SK-N-DZ (cell line): ENCODE measurements at places on chromosomes 5 and 9.

GRCh38 chr9:17653947-17654465, 75.1 kb downstream of the SH3GL2 start:
- no peak for DNase-seq

DNA sequence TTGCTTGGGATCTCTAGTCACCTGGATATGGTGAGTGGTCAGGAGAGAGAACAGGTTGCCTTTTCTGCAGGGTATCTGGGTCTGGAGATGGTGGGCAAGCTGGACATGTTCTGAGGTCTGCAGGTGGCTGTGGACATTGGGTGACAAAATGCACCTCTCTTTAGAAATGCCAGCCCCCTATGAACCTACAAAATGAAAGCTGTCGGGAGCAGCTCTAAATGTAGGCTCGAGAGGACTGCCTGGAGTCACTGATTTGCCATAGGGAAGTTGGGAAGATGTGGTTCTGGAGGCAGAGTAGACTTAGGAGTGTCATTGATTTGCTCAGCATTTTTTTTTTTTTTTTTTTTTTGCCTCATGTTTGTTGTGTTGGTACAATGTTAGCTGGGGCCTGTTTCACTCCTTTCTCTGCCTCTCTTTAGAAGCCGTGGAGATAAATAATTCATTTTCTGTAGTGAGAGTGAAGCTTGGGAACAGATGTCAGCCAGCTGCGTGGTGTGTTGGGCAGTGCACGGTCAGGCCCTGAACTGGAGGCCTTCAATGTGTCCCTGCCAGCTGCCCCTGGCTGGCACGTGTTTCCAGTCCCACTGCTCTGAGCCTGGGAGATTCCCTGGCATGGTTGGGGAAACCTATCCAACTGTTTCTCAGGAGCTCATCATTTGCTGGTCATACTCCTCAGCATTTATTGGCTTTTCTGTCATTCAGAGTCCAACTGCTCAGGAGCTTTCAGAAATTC, 5.4 kb downstream of the RGS3 start:
- no peak for DNase-seq

DNA sequence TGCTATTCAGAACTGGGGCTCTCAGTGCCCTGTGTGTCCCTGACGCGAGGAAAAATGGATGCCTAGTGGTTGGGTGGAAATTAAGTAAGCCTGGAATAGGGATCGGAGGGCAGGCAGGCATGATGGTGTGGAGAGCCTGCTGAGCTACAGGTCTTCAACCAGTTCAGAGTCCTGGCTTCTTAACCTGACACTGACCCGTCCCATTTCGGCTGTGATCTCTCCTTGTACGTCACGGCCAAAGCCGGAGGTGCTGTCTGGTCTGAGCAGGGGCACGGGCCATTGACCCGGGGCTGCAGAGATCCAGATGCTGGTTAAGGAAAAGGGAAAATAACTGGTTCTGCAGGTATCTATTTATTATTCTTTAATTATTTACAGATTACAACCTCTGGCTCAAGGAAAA, 27.9 kb downstream of the RHOBTB3 start:
- no peak for DNase-seq

DNA sequence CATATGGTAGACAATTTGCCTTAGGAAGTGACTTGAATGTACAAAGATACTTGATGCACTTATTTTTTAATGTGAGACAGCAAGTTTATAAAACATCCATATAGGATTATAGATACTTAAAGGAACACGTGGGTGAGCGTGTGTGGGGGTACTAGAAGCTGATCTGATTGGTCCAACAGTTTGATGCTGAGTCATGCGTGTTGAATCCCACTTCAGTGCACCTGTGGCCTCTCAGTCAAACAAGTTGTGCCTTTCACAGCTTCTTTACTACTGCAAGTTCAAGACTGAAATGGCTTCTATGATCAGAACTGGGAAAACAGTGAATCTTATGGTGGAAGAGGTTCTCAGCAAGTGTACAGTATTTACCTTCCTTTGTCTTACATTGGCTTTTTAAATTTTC, 98.9 kb downstream of the MAP1B start:
- no peak for DNase-seq

- DNase-seq = no peak
These were observed 24.0 kb upstream of the MLANA start for GRCh38 chr9:5866685-5867084.

GRCh38 chr5:51148437-51148836, 234.8 kb upstream of the ISL1 start:
- no peak for DNase-seq

GRCh38 chr9:124733964-124734740, 37.0 kb downstream of the NR6A1 start:
- no peak for DNase-seq

GRCh38 chr9:34457266-34458012, 931 bp downstream of the FAM219A start:
- peak; percentile 70 for DNase-seq

DNA sequence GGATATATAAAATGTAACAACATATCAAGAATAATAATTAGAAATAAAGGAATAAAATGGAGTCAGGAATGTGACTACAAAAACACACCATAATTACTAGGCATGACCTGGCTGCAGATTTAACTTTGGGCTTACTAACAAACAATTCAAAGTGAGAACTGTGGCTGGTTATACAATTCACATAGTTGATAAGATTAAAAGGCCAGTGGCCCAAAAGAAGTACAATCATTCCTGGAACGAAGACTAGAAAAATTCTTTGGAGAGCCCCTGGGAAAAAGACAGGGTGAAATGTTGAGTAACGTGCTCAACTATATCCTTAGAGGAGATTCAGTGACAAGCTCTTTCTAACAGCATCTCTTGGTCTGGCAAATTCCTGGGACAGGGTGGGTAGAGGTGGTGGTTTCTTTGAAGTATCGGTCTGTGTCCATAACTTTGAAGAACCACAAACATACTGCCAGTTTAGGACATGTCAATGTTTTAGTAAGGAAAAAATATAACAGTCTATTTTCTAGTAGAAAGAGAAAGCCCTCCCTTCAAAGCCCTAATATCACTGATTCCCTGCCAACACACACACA, 75.0 kb upstream of the IL6ST start:
- no peak for DNase-seq

DNA sequence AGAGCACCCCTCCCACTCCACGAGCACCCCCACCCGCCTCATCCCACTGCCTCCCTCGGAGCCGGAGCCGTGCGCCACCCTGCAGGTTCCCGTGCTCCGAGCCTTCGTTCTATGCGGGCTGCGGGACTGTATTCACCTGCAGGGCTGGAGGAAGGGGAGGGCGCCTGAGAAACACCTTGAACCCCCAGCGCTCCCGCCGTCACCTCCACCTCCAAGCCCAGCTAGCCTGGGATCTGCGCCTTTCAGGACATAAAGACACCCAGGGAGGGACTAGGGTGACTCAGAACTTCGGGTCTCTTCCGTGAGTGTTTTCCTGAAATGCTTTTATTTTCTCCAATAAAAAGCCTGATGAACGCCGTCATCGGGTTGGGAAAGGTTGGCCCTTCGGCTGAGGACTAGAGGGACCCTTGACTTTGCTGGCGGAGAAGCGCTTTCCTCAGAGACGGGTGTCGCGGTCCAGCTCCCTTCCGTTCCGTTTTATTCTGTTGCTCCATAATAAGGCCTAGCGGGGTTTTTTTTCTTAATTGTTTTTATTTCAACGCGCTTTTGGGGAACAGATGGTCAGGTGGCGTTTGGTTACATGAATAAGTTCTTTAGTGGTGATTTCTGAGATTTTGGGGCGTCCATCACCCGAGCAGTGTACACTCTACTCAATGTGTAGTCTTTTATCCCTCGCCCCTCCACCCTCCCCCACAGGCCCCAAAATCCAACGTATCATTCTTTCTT, 4.6 kb downstream of the TLX3 start:
- no peak for DNase-seq

DNA sequence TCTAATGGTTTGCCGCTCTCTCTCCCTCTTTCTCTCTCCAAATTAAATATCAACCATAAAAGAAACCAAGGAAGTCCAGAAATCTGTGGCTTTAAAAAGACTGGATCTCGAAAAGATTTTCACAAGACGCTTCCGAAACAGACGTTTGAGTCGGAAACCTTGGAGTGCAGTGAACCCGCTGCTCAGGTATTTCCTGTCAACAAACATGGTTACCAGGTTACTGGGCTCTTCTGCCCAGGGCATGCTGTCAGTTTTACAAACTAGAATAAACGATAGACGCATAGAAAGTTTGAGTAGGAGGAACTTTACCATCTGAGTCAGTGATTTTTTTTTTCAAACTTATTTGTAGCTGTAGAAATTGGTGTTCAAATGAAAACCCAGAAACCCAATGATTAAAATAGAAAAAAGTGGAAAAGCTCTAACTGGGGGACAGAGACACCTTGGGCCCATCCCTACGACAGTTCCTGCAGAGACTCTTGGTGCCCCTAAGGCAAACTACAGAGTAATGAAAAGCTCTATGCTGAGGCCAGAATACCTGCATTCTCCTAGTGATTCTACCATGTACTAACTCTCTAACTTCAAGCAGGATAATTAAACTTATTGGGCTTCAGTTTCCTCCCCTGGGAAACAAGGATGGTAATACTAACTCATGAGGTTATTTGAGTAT, 90.0 kb downstream of the DOCK8 start:
- DNase-seq = no peak
